ENCODE measurements at places on chromosomes 5 and 9.

DNA sequence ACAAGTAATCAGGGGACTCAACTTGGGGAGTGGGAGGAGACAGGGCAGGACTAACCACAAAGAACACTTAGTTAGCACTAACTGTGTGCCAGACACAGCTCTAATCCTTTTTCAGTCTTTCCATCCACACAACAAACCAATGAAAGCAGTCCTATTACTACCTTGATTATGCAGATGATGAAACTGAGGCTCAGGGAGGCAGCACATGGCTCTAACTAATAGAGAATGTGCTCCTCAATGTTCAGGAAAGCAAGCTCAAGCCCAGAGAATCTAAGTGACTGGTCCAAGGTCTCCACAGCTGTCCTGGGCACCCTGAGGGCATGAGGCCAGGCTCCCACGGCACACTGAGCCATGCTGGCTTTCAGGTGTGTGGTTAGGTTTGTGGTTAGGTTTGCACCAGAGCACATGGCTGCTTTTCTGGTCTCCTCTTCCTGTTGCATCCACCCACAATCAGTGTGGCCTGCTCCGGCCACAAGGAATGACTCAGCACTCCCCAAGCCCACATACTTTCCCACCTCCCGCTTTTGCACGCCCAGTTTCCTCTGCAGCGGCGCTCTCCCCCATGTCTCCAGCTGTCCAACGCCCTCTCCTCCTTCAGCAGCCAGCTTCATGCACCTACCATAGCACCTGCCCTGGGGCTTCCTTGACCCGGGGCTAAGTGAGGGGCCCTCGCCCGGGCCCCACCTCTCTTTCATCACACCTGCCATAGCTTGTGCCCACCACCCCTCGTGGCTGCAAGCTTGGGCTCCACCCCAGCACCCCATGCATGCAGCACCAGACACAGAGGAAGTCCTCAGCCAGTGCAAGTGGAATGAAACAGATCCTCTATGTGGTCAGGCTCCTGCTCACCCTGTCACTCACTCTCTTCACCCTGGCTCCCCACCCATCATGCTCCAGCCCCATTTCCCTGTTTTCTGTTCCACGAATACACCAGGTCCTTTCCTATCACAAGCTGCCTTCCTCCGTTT lies 133.1 kb downstream of the GABBR2 start:
- H3K4me1 ChIP-seq = no peaks in the 10 kb centered on the region
- H3K27ac ChIP-seq = no peak overlapping the region
- DNase-seq = no peak
- no peaks in the 10 kb centered on the region for H3K36me3 ChIP-seq
- no peak overlapping the region for H3K4me3 ChIP-seq

DNA sequence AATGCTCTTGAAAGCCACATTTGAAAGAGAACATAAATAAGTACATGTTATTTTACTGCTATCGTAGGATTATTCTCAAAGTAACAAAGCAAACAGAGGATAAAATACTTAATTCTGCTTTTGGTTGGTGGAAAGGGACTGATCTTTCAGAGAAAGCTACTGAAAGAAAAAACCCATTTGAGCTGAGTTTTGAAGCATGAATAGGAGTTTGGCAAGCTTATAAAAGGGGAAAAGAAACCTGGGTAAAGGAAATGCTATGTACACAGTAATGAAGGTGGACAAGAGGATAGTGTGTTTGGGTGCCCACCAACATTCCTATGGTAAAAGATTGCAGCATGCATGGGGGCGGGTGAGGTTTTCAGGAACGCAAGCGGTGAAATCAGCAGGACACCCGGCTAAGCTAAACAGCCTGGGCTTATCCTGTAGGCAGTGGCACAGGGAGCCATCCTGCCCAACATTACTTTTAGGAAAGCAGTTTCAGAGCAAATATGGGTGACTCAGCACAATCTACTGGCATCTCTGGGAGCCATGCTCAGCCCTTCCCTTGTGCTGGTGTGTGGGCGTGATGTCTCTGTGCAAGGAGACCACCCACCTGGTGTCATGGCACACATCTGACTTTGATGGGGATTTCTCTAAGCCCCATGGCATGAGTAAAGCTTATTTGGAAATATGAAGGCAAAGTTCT lies 673.9 kb upstream of the KLF4 start:
- DNase-seq = no peak
- H3K4me1 ChIP-seq = no peaks in the 10 kb centered on the region
- H3K36me3 ChIP-seq = no peaks in the 10 kb centered on the region
- no peak overlapping the region for H3K4me3 ChIP-seq

DNA sequence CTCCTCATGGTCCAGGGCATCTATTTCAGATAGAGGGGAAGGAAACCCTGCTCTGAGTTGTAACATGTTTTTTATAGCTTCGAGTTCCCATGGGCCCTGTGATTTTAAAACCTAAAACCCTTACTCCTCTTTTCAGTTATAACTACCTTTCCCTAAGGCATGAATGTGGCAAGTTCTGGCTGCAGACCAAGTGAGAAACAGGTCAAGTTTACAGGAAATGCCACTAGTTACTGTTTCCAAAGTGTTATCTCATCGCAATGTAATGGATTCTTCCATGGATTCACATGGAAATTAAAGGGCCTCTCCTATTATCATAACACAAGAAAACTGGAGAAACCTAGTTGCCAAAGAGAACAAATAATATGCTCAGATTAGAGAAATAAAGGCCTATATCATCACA lies 574.5 kb upstream of the GRAMD2B start:
- H3K27ac ChIP-seq = no peak overlapping the region
- no peaks in the 10 kb centered on the region for H3K27me3 ChIP-seq
- DNase-seq = no peak
- no peaks in the 10 kb centered on the region for H3K4me1 ChIP-seq
- no peaks in the 10 kb centered on the region for H3K36me3 ChIP-seq

- DNase-seq = no peak
- no peaks in the 10 kb centered on the region for H3K27me3 ChIP-seq
- H3K27ac ChIP-seq = no peak overlapping the region
- H3K36me3 ChIP-seq = no peaks in the 10 kb centered on the region
Observed at GRCh38 chr9:84804951-84805694, 135.6 kb downstream of the NTRK2 start.

- H3K27ac ChIP-seq = no peak overlapping the region
- H3K4me1 ChIP-seq = no peaks in the 10 kb centered on the region
- no peaks in the 10 kb centered on the region for H3K36me3 ChIP-seq
- DNase-seq = no peak
Observed at GRCh38 chr9:104177676-104178075, 83.6 kb downstream of the SMC2 start.

- no peaks in the 10 kb centered on the region for H3K4me1 ChIP-seq
- DNase-seq = no peak
Observed at GRCh38 chr5:178213003-178213461, 8.7 kb downstream of the HNRNPAB start.

- H3K4me1 ChIP-seq = peaks cover 1% of the 10 kb centered on the region
- no peaks in the 10 kb centered on the region for H3K36me3 ChIP-seq
- no peak overlapping the region for H3K27ac ChIP-seq
- H3K4me3 ChIP-seq = no peak overlapping the region
- H3K27me3 ChIP-seq = no peaks in the 10 kb centered on the region
Observed at GRCh38 chr5:142639455-142639854, 46.4 kb downstream of the FGF1 start.

GRCh38 chr5:143733665-143734455 lies 78.1 kb upstream of the HMHB1 start:
- H3K27me3 ChIP-seq = no peaks in the 10 kb centered on the region
- DNase-seq = no peak

DNA sequence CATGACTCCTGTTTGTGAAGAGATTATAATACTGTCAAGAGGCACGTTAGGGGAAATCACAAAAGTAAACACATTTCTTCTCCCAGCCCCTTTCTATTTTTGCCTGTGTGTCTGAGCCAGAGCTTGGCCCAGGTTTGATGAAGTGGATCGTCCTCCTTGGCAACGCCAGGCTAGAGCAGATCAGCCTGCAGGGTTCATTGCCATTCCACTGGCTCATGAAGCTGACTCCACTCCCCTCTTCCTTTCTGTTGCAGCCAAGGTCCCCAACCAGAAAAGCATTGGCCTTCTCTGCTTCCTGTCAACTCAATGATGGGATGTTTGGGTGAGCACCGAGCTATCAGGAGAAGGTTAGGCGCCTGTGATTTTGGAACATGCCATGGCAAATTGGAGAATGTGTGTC lies 3.3 kb downstream of the ADRB2 start:
- DNase-seq = no peak
- H3K27me3 ChIP-seq = no peaks in the 10 kb centered on the region
- no peak overlapping the region for H3K27ac ChIP-seq
- H3K4me1 ChIP-seq = no peaks in the 10 kb centered on the region
- no peak overlapping the region for H3K4me3 ChIP-seq

DNA sequence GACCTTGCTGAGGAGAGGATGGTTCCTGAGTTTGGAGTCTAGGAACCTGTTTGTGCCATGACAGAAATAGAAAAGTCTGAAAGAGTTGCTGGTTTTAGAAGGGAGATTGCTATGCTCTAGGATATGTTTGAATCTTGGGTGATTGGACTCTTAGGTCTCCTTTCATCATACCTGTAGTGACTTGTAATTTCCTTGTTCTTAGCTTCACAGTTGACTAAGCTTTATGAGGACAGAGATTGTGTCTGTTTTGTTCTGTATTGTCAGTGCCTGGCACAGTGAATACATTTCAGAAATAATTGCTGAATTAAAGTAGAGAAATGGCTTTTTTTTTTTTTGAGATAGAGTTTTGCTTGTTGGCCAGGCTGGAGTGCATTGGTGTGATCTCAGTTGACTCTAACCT lies 31.5 kb downstream of the GAPVD1 start:
- peaks cover 6% of the 10 kb centered on the region for H3K36me3 ChIP-seq
- no peak overlapping the region for H3K27ac ChIP-seq
- H3K4me1 ChIP-seq = peaks cover 4% of the 10 kb centered on the region
- no peaks in the 10 kb centered on the region for H3K27me3 ChIP-seq

GRCh38 chr9:122039234-122039633 lies 53.9 kb downstream of the TTLL11 start:
- no peak overlapping the region for H3K27ac ChIP-seq
- DNase-seq = no peak
- H3K4me3 ChIP-seq = no peak overlapping the region
